CD4-positive, alpha-beta T cell treated with Interleukin-10 for 1 hour (primary cell): ENCODE measurements at places on chromosomes 11 and 22.
A peak's percentile ranks its signal among the peaks of the same experiment; 100 is the strongest.

GRCh38 chr11:134945993-134946392 is 534.0 kb upstream of the B3GAT1 start:
- no peak for DNase-seq

- no peak for DNase-seq
Measured at GRCh38 chr11:6356503-6357055, 33.7 kb upstream of the SMPD1 start.

DNA sequence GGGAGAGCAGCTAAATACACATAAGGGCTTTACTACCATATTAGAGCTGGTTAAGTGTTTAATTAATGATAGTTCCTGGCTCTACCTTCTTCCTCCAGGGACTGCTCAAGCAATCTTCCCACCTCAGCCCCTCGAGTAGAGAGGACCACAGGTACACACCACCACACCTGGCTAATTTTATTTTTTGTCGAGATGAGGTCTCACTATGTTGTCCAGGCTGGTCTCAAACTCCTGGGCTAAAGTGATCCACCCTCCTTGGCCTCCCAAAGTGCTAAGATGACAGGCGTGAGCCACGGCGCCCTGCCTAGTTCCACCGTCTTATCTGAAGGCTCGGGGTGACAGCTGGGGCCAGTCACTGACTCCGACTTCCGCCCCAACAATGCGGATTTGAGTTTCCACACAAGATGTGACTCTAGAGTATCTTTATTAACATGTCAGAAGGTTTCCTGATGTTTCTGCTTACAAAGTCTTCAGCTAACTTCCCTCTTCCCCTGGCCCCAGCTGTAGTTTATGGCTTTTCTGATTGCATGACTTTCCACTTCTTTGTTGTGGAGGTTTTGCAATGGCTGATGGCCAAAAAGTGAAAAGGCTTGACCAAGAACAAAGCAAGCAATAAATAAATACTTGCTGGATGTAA is 16.8 kb downstream of the TPST2 start:
- peak; percentile 19 for DNase-seq

- no peak for DNase-seq
Measured at GRCh38 chr11:15412054-15412453, 297.3 kb downstream of the INSC start.

DNA sequence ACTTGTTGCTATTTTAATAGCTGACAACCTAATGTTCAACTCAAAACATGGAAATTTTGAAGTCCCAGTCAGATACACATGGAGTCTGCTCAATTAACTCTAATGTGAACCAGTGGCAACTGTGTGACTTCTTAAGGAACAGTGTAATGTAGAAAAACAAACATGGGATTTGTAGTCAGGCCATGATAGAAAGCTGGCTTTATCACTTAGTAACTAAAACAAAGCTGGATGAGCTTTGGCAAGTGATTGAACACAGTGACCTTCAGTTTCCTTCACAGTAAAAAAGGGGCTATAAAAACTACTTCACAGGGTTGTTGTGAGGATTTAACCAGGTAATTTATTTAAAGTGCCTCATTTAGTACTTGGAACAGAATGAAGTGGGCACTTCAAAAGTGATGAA is 62.6 kb downstream of the PRCP start:
- DNase-seq: no peak

GRCh38 chr11:123080015-123080414 is 18.1 kb upstream of the HSPA8 start:
- no peak for DNase-seq

DNA sequence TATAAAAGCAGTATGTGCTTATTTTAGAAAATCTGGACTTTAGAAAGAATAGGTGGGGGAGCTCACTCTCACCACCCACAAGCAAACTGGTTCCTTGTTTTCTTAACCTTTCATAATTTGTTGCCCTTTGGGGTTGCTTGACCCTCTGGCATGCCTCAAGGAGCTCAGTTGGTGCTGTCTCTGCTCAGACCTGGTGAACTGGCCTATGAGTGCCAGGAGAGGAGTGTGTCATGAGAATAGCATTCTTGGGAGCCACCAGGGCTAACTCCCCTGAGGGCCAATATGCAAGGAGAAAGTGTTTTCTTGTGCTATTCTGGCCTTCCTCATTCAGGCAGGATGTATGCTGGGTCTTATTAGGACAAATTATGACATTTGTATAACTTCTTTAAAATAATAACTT is 21.0 kb upstream of the AMOTL1 start:
- no peak for DNase-seq

DNA sequence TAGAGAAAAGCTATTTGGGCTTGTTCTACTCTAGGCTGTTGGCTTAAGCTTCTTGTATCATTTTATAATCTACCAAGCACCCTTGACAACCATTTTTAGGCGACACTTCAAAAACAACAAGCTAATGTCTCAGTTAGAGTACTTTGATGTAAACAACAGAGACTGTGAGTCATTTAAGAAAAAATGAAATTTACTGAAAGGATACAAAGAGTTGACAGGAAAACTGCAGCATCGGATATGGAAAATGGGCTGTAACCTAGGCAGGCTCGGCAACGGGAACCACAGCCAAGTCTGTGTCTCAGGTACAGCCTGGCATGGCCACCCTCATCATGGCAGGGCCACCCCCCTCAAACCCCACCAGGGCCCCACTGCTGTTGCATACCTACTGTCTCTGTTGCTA is 4.4 kb upstream of the RNF169 start:
- DNase-seq: no peak

- DNase-seq: no peak
Measured at GRCh38 chr22:35203583-35203982, 53.7 kb upstream of the HMGXB4 start.

DNA sequence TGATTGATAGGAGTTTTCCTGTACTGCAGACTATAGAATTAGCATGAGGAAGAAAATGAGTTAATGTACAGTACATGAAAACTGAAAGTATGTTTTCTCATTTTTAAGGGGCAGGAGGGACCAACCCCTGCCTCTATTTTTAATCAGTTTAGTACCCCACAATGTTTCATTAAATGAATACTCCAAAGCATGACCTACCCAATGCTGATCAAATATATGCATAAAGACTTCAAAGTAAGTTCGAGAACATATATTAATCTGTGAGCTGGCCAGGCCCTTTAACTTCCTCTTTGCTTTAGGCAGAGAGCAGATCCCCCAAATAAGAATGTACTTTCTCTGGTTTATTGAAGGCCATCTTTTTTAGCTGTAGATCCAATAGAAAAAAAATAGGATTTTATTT is 161.0 kb downstream of the FCHSD2 start:
- no peak for DNase-seq

DNA sequence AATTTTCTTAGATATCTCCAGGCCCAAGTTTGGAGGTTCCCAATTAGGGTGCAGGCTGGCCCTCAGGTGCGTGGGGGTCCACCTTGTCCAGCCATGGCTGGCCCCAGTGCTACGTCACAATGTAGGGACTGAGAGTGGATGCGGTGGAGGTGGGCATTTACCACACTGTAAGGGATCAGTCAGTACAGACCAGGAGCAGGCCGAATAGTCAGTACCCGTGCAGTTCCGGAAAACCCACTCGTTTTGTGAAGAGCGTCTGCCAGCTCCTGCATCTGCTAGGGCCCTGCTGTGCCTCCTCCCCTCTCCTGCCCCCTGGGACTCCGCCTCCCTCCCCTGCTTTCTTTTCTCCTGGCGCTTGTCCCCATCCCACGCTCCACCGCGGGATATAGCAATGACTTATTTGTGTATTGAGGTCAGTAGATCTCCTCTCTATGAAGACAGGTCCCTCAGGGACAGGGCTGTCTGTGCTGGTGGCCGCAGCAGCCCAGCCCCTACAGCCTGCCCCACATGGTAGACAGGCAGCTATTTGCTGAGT is 50.4 kb upstream of the SEPTIN5 start:
- DNase-seq: no peak

DNA sequence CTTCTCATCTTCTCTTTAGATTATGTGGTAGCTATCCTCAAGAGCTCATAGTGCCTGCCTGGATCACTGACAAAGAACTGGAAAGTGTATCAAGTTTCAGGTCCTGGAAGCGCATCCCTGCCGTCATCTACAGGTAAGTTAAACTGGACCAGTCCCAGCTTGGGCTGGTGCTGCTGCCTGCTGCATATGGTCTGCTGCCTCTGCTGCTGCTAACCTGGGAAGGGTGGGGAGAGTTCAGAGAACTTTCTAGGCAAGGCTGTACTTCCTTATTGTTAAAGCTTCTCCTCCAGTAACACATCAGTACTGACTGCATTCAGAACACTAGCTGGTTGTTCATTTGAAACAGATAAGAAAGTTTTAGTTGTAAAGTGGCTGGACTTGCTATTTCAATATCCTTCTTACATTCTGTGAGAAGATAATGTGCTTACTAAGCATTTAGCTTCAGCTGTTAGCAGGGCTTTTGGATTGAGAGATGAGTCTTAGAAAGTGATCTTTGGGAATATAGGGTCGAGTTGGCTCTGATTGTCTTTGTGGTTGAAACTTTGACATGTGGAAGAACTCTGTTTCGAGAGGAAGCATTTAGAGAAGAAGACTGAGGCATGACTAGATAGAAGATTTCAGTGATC is 77.3 kb upstream of the HORMAD2 start:
- no peak for DNase-seq

- peak; percentile 58 for DNase-seq
Measured at GRCh38 chr22:39612811-39613548, 42.4 kb downstream of the CACNA1I start.

GRCh38 chr11:27447288-27448183 is 25.1 kb downstream of the LGR4 start:
- no peak for DNase-seq

- DNase-seq: no peak
Measured at GRCh38 chr11:110505528-110506284, 76.0 kb downstream of the FDX1 start.

GRCh38 chr11:94928117-94928990 is 45.0 kb downstream of the CWC15 start:
- no peak for DNase-seq

DNA sequence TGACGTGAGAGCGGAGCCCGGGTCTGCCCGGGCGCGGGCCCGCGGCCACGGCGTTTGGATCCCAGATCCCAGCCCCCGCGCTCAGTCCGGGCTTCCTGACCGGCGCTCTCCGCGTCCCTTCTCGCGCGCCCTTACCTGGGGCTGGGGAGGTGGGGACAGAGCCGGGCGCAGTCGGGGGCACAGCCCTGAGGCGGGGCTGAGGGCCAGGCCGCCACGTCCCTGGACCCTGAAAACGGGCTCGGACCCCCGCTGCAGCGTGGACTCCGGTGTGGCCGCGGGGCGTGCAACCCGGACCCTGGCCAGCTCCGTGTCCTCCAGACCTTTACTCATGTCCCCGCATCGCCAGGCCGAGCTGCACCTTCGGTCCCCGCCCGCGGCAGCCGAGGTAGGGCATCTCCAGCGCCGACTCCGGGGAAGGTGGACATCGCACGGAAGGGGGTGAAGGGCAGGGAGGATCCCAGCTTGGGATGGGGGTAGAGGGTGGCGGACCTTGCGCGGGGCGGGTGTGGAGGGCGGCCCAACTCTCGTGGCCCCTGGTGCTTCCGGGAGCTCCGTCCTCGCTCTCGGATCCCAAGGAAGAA is 9.9 kb upstream of the AIFM3 start:
- no peak for DNase-seq

DNA sequence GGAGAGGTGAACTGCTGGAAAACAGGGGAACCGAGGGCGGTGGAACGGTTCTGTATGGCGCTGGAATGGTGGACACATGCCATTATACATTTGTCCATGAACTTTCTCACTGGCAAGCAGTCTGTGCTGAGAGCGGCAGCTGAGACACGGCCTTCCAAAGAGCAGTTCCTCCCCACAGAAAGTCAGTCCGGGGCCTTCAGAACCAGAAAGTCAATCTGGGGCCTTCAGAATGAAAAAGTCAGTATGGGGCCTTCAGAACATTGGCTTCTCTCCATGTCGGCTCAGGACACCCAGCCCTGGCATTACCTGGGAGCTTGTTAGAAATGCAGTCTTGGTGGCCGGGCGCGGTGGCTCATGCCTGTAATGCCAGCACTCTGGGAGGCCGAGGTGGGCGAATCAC is 8.8 kb downstream of the TXN2 start:
- DNase-seq: no peak

DNA sequence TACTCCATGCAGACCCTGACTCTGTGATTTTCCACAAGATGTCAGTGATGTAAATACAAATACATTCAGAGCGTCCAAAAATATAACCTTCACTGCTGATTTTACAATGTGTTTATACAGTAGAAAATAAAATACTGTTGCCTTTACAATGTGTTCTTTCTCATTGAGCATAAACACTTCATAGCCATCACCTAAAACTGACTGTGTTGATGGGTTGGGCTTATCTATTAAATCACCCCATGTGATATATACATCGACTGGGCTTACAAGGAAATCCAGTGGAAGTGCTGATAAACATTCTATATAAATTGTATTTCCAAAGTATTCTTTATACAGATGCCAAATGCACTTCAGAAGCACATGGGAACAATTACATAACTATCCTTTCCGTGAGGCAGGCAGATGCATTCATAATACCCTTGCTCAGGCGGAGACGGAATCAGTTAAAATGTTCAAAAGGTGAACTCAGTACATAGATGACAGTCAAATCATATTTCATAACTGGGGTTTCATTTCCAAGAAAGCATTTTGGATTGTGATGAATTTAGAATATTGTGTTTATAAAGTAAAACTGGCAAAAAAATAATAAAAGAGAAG is 27.7 kb downstream of the DDI1 start:
- DNase-seq: no peak

- DNase-seq: peak; percentile 21
Measured at GRCh38 chr22:27879923-27880322, 39.1 kb downstream of the PITPNB start.

- no peak for DNase-seq
Measured at GRCh38 chr11:78350091-78350645, 67.5 kb downstream of the GAB2 start.

- no peak for DNase-seq
Measured at GRCh38 chr11:128463371-128463829, 124.0 kb downstream of the ETS1 start.
